ENCODE measurements at places on chromosomes 1 and 21.

DNA sequence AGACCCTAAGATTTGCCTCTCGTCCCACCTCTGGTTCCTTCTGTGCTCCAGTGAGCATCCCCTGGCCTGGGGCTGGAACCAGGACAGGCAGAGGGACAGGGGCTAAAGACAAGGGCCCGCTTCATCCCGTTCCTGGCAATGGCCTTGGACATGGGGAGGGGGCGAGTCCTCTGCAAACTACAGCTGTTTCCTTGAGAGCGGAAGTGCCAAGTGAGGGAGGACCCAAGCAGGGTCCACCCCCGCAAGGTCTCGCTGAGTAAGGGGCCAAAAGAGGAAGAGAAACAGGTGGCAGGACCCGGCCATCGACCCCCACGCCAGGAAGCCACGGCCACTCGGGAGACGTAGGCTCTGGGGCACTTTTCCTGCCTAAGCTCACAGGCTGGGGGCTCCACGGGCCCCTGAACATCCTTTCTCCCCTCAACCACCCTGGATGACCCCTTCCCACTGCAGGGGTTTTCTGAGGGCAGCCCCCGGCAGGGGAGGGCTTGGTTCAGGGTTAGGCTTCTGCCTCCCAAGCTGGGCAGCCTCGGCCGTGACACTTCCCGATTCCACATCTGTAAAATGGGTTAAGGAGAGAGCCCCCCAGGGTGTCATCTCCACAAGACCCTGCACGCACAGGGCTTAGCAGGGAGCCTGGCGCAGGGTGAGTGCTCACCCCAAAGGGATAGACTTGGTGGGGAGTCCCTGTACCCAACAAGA is 17.9 kb upstream of the PLEKHG5 start:
- no peak for DNase-seq

GRCh38 chr1:14443164-14443787 is 155.2 kb upstream of the KAZN start:
- no peak for DNase-seq

- no peak for DNase-seq
These were observed 68.3 kb downstream of the TCP10L start for GRCh38 chr21:32516756-32517649.

- DNase-seq = no peak
These were observed 14.0 kb downstream of the H6PD start for GRCh38 chr1:9248341-9249262.

DNA sequence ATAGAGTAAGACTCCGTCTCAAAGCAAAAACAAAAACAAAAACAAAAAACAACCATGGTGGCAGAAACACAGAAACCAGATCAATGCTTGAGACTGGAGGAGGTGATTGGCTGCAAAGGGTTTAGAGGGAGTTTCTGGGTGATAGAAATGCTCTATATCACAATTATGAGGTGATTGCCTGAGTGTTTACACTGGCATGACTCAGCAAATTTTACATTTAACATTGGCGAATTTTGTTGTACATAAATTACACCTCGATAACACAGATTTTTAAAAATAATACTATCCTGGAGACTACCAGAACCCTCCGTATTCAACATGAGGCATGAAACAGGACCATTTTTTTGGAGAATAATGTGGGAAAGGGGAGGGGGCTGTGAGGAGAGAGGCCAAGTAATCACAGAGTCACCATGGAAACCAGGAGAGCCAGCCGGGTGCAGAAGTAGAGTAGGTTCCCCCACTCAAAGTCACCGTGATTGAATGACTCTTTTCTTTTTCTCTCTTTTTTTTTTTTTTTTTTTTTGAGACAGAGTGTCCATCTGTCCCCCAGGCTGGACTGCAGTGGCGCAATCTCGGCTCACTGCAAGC is 24.3 kb downstream of the HEYL start:
- no peak for DNase-seq

- no peak for DNase-seq
These were observed 165.9 kb upstream of the CACNA1E start for GRCh38 chr1:181317261-181317930.

- DNase-seq = no peak
These were observed 388.5 kb downstream of the PLPP3 start for GRCh38 chr1:56190806-56191365.

DNA sequence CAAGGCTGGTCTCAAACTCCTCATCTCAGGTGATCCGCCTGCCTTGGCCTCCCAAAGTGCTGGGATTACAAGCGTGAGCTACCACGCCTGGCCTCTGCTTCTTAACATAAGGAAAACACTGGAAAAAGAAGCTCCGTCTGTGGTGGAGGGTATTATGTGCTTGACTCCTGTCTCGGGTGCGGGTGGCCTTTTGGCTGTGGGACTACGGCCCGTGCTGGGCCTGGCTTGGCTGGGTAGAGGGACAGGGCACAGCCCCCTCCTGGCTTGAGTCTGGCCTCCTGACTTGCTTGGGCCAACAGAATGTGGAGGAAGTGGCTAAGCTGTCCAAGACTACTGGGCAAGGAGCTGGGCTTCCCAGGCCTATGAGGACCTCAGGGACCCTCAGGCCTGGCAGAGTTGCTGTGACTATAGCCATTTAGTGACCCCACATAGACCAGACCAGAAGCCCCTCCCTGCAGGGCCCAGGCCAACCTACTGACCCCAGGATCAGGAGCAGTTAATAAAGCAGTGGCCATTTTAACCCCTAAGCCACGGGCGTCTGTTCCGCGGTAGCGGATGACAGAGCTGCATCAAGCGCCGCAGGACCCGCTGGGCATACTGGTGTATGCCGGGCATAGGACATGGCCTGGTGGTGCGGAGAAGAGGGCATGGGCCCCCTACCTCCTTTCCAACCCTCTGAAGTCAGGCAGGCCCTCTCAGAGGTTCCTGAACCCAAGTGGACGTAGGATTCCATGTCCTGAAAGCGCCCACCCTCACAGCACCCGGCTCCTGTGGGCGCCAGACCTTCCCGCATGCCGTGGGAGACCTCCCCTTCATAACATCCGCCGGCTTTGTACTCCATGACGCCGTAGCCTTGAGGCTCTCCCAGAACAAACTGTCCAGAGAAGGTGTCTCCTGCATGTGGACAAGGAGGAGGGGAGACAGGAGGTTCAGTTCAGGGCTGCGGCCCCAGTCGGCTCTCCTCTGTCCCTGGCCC is 4.4 kb downstream of the MORN1 start:
- DNase-seq = no peak

- DNase-seq = no peak
These were observed 3.6 kb downstream of the GIPC2 start for GRCh38 chr1:78049396-78049795.

GRCh38 chr21:29682800-29683199 is 257.0 kb downstream of the GRIK1 start:
- no peak for DNase-seq

GRCh38 chr1:158179301-158180041 is 1.2 kb upstream of the CD1D start:
- no peak for DNase-seq

DNA sequence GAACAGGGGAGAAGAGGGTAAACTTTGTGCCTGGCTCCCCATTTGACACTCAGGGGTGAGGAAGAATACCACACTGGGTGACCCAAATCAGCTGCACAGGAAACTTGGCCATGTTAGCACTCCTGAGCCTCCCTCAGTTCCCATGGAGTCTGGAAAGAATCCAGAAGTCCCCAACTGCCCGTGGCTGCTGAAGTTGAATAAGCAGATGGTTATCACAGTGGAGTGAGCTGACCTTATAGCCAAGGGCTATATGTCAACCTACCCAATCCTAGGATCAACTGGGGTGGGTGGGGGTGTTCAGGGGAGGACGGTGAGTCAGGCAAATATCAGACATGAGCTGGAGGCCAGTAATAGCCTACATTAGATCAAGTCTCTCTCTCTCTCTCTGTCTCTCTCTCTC is 20.4 kb downstream of the KCNH1 start:
- DNase-seq = no peak

DNA sequence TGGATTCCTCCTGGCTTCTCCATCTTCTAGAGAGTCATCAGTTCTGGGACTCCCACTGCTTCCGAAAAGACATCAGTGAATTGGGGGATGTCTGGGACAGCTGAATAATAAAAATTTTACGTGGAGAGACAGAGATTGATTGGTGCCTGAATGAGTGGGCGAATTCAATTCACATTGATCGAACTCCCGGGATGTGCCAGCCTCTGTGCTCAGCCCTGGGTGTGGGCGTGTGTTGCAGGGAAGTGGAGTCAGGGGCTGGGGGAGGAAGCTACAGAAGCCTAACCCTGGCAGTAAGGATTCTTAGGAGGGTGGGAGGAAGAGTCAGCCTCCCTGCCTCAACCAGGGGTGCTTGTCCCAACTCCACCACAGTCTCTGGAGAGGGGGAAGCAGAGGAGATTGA is 18.0 kb upstream of the STUM start:
- no peak for DNase-seq

- DNase-seq = peak; percentile 39
These were observed 44.3 kb upstream of the GTF2B start for GRCh38 chr1:88935522-88936222.

GRCh38 chr1:79551321-79551720 is 544.8 kb upstream of the ADGRL4 start:
- DNase-seq = no peak

- no peak for DNase-seq
These were observed 1660.1 kb upstream of the B3GALT2 start for GRCh38 chr1:194846488-194846887.

DNA sequence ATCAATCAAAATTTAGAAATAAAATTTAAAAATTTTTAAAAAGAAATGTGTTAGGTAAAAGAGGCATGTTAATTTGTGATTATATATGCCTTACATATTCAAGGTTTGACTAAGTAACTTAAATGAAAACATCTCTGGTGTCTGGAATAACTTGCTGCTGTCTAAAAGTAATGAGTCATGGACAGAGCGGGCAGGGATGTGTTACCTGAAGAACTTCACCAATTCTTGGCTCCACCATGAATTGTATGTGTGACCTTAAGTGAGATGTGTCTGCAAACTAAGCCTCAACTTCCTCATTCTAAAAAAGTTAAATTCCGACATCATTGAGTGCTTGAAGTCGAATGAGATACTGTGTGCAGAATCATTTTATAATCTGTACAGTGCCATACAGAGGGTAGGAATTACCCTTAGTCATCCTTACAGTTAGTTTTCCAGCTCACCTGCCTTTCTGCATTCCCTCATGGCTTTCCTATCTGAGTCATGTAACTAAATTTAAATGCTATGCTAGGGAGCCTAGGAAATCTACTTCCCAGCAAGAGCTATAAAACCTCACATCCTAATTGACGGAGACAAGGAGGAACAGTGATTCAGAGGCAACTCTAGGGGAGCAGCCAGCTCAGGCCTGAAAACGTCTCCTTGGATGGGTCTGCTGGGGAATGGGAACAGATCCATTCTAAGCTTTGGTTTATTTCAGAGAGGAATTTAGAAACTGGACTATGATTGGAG is 100.7 kb upstream of the TSPAN2 start:
- DNase-seq = peak; percentile 98

- no peak for DNase-seq
These were observed 63.5 kb upstream of the DMRTB1 start for GRCh38 chr1:53395671-53396215.

- no peak for DNase-seq
These were observed 2.4 kb downstream of the CD247 start for GRCh38 chr1:167515893-167516321.

DNA sequence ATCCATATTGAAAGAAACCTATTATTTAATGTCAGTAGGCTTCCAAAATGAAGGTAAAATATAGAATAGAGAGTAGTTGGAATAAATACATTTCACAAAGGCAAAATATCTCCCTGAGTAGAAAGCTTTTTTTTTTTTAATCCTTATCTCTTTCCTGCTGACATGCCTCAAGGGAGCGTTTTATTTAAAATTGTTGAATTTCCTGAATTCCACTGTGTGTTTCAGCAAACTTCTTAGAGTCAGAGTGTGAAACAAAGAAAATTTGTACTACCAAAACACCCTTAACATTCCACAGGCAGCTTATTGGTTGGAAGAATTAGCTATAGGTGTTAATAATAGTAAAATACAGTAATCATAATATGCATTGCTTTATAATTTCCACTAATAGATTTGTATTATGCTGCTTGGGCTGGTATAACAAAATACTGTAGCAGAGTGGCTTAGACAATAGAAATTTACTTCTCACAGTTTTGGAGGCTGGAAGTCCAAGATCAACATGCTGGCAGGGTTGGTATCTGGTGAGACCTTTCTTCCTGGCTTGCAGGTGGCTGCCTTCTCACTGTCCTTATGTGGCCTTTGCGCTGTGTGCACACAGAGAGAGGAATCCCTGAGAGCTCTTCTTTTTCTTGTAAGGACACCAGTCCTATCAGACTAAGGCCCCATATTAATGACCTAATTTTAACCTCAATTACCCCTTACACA is 468.4 kb upstream of the C1orf87 start:
- no peak for DNase-seq

- DNase-seq = no peak
These were observed 94.5 kb downstream of the CD58 start for GRCh38 chr1:116476321-116476720.

GRCh38 chr1:246533371-246533905 is 26.4 kb upstream of the SMYD3 start:
- no peak for DNase-seq

DNA sequence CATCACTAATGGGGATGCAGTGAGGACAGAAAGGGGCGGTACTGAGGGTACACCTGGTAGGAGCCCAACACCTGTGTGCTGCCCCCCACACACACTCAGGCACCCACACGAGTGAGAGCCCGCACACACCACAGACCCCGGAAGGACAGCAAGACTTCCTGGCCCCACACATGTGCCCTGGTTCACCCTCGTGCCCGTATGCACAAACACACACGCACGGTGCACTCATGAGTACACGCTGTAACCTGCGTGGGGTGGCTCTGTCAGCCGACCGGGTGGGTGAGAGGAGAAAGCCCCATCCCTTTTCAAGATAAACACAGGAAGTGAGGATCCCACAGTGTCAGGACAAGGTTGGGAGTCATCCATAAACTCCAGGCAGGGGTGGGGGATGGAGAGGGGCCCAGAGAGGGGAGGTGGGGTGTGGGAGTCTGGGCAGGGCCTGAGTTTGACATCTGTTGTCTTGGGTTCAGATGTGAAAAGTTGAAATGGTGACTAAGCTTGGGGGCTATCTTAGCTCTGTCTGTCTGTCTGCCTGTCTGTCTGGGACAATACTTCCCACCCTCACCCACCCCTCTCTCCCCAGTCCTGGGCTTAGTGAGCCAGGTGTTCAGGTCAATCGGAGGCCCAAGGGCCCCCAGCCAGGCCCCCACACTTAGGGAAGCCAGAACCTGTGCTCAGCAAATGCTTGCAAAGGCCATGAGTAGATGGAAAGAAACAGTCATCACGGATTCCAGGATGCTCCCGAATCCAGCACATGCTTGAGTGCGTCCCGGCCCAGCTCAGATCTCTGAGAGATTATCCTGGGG is 119.8 kb upstream of the ZBTB40 start:
- no peak for DNase-seq

- peak; percentile 47 for DNase-seq
These were observed 28.1 kb downstream of the PLXNA2 start for GRCh38 chr1:208216062-208216461.

- DNase-seq = no peak
These were observed 499 bp upstream of the PLEKHG5 start for GRCh38 chr1:6491966-6492365.

DNA sequence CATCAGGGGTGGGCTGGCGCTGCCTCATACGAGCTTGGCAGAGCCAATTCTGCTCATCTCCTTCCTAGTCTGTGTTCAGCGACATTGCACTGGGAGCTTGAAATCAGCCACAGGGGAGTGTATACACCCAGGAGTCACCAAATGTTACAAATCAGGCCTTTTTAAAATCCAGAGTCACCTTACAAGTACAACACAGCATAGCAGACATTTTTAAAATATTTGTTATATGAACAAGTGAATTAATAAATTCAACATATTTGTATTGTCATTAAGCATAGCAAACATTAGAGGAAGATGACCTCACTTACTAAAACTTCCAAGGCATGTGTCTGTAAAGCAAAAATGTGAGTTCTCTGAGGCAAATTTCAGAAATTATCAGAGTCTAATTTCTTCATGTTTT is 210.0 kb downstream of the HLX start:
- DNase-seq = no peak

Measured in bronchial epithelial cell (primary cell).